ENCODE measurements at places on chromosomes 2 and 18.

GRCh38 chr2:190576573-190576972, 42.1 kb upstream of the NEMP2 start:
- DNase-seq = no peak

- no peak for DNase-seq
Observed at GRCh38 chr18:55787536-55788073, 199.6 kb upstream of the TCF4 start.

DNA sequence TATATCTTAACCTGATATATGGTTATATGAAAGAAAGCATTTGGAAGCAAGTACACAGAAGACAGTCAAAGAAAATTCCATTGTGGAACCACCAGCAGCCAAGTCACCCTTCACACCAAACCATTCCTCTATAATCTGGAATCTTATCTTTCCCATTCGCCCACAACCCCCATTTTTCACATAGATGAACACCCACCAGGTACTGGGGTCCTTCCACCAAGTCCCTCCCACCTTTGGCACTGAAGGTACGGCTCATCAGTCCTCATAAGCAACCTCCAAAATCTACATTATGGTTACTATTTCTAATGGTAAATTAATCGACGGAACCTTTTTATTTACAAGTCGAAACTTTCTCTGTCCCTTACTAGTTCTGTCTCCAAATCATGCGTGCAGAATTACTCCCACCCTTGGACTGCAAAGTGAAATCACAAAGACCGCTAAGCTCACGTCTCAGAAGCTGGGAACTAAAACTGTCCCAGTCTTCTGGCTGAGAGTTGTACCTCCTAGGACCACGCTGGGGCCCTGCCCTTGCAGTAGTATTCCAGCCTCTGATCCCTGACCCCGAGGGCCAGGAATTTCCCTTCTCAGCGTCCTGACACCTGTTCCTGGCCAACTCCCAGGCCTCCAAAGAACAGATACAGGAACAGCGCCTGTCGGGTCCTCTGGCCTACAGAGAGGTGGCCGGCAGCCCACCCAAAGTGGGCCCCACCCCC, 702 bp downstream of the OLA1 start:
- DNase-seq = peak; percentile 42

- DNase-seq = no peak
Observed at GRCh38 chr2:40282428-40282827, 169.5 kb downstream of the SLC8A1 start.

- no peak for DNase-seq
Observed at GRCh38 chr18:44837482-44838180, 156.9 kb downstream of the SETBP1 start.

DNA sequence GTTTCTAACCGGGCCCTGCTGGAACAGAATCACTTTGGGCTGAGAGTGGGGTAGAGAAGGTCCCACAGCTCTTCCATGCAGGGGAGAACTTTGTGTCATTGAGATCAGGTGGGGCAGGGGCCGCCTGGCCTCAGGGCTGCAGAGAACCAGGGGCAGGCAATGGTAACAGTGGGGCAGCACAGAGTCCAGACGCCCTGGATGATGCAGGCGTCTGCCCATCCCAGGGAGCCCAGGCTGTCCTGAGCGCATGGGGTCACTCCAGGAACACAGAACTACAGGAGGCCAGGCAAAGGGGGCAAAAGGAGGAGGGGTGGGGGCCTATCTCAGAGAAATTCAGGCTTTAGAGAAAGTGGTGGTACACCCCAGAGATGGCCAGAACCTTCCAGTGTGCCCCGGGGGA, 121.3 kb downstream of the NDUFA10 start:
- no peak for DNase-seq

DNA sequence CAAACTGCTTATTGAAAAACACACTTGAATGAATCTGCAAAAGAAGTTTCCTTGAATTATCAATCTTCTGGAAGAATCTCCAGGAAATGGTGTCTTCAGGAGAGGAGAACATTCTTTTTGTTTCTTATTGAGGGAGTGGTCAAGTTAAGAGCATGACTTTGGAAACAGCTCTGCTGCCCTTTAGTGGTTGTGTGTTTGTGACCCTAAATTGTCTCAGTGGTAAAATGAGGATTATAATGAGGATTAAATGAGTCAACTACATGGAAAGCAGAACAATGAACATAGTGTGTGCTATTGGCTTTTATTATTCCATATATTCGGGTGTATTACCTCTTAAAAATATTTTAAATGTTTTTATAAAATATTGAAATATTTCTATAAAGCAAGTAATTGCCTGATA, 44.8 kb upstream of the TANC1 start:
- no peak for DNase-seq

DNA sequence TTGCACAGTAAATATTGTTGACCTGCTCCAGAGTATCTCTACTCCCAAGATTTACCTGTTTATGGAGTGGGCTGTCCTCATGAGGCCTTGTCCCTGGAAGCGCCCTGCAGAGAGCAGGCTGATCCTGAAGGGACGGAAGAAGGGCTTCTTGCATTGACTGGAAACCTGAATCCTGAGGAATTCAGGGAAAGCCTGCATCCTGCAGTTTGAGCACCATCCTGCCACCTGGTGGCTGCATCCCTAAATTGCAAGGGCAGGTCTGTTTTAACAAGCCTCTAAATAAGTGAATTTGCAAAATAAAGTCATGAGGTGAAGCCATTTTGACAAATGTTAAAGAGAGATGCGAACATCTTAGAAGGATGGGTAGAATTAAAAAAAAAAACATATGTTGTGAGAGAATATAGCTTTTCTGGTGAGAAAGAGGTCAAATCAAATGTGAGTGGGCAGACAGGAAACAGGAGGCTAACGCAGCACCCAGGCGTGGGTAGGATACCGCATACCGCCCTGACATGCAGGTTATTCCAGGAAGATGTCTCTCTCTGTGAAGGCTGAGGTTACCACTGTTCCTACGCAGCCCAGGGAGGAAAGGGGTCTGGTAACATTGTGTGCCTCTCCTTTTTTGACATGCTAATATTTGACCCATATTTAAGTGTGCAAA, 754.9 kb downstream of the RNF144A start:
- DNase-seq = peak; percentile 72

DNA sequence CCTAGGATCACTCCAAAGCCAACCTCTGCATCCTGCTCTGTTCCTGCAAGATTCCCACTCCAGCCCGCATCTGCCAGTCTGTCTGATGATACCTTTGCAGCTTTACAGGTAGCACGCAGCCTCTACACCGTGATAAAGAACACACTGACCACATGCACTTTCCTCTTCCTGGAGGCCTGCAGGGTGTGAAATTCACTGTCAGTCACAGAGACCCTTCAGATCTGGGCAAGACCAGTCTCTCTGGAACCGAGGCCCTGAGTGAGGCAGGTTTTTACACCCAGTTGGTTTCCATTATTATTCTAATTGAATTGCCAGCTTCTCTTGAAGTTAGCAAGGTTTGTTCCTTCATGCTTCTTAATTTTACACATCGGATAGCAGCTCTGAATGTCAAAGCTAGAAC, 30.5 kb upstream of the TWIST2 start:
- DNase-seq = no peak

- DNase-seq = no peak
Observed at GRCh38 chr2:164764996-164765395, 76.6 kb downstream of the COBLL1 start.

Data from NCI-H146 (cell line).